Ammon's horn (tissue), 1 donor: ENCODE measurements at places on chromosomes 2 and 18.

- DNase-seq: no peak
Observed at GRCh38 chr2:149258531-149258930, 71.9 kb upstream of the LYPD6 start.

DNA sequence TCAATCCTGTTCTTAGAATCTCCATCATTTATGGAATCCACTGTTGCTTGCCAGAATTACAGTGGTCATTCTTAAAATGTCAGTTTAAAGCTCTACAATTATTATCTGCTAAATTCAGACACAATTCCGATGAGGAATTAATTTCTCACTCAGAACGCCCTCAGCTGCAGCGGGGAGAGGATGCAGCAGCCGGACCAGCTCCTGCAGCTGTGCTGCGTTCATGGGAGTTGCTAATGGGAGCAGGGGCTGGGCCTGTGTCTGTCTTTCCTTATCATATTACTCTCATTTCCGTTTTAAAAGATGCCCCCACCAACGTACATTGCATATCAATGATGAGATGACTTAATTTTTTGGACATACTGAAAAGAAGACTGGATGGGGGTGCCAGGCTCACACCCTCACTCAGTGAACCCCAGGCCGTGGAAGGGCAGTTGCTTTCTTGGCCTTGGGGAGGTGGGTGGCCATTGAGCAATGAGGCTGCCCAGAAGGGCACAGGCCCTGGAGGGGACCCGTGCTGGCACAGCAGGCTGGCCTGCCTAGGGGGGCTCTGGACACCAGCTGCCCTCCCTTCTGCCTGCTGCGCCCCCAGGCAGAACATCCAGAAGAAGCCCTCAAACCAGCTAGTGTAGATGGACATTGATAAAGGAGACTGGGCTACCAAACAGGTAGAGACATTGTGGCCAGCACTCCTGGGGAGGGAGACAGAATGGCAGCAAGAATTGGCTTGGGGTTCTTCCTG, 503.6 kb upstream of the MYT1L start:
- DNase-seq: no peak

GRCh38 chr18:58076052-58076451, 32.0 kb downstream of the NEDD4L start:
- DNase-seq: no peak

GRCh38 chr2:153479573-153479972, 1.0 kb upstream of the RPRM start:
- no peak for DNase-seq

- DNase-seq: peak; percentile 38
Observed at GRCh38 chr18:59672235-59672711, 24.9 kb downstream of the CCBE1 start.

- DNase-seq: no peak
Observed at GRCh38 chr2:147051248-147051647, 793.6 kb upstream of the ACVR2A start.

DNA sequence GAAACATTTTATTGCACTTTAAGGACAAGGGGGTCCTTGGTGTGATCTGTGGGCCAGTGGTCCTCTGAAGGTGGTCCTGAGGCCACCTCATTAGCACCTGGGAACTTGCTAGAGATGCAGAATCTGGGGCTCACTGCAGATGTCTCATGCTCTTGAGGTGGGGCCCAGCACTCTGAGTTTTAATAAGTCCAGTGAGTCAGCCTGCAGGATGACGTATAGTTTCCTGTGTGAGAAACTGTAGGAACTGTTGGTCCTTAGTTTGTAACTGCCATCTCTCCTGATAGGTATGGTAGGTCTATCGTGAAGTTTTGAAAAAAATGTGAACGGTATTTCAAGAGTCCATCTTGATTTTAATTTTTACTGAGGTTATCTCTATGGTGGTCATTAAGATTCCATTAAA, 2.8 kb downstream of the TRPM8 start:
- DNase-seq: no peak
